ENCODE measurements at places on chromosomes 5 and 9.
A peak's percentile ranks its signal among the peaks of the same experiment; 100 is the strongest.

- DNase-seq: no peak
Measured at GRCh38 chr9:129264388-129264787, 86.3 kb upstream of the IER5L start.

- no peak for DNase-seq
Measured at GRCh38 chr5:131774652-131775367, 22.0 kb downstream of the FNIP1 start.

DNA sequence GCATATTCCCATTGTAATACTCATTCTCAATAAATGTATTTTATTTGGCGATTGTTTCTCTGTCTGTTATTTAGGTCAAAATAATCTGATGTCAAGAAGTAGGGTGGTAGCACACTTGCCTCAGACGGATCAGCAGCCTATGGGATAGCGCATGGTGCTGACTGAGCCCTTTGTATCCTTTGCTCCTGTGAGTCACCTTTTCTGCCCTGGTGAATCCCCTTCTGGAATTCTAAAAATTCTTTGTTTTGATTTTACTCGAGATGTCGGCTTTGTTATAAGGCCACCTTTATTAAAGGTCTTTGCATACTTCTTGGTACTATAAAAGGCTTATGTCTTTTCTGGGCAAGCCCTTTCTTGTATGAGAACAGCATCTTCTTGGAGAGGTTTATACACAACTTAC, 1187.8 kb downstream of the CDH9 start:
- DNase-seq: no peak

- DNase-seq: peak; percentile 21
Measured at GRCh38 chr9:88791105-88791805, 200.0 kb upstream of the S1PR3 start.

DNA sequence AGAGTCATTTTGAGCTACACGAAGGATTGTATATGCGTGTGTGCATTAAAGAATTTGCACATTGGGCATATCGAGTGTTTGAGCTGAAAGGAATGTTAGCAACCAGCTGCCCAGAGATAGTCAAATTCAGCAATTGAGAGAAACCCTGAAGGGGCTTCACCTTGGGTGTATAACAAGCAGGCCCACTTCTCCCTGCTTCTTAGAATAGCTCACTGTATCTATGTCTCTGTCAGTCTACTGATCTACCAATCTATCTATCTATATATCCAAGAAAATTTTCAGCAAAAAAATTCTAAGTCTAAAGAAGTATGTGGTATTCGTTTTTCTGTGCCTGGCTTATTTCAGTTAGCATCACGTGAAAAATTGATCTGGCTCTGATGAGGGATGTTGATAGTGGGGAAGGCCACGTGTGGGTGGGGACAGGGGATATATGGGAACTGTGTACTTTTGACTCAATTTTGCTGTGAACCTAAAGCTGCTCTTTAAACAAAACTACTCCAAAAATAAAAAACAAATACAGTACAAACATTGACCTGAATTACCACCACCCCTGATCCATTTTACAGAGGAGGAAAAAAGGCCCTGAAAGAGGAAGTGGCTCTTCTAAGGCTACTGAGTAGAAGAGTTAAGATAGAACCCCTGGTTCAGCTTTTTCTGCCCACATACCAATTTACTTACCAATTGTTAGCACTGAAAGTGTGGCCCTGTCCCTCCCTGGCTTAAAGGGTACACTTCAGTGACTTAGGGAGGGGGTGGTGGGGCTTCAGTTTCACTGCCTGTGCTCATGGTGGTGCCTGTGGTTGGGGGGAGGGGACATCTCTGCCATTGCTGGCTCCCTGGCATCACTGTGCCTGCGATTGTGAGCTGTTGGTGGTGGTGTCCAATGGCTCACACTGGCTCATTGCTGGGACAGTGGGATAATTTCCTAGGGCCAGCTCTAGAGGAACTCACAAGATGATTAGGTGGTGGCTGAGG, 141.8 kb downstream of the DOCK2 start:
- DNase-seq: no peak

GRCh38 chr9:93306579-93307091, 122.7 kb downstream of the WNK2 start:
- no peak for DNase-seq

GRCh38 chr9:118331622-118332045, 627.4 kb downstream of the TLR4 start:
- DNase-seq: no peak

GRCh38 chr5:2773327-2773726, 21.9 kb upstream of the IRX2 start:
- DNase-seq: no peak

DNA sequence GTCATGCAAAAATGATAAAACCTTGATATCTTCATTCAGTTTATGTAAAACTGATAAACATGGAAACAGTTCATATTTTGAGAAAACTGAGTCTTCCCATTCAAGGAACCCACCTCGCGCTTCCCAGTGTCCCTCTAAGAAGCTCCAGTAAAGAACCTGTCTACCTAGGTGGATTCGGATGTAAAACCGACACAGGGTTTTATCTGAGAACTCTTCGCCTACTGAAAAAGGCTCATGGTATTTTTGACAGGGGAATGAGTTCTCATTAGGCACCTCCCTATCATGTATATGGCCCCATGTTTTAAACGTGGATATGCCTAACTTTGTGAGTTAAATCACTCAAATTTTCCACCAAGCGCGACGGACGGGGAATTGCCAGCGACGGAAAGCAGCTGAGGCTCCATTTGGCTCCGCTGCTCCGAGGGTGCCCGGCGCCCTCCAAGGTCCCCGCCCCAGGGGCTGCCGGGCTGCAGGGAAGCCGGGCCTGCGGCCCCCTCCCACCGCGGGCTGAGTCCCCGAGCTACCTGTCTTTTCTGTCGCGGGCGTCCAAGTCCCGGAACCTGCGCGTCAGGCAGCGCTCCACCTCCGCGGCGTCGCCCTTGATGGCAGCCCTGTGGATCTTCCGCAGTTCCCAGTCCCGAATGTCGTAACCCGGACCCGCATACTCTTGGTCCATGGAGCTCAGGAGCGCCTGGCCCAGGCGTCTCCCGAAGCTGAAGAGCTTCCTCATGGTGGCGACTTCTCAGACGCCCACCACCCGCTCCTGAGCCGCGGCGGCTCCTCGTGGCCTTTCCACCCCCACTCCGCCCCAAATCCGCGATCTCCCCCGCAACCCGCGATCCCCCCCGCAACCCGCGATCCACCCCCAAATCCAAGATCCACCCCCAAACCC, 594 bp downstream of the ANKRD18A start:
- DNase-seq: peak; percentile 48

GRCh38 chr5:149221731-149222342, 49.8 kb upstream of the AFAP1L1 start:
- no peak for DNase-seq

DNA sequence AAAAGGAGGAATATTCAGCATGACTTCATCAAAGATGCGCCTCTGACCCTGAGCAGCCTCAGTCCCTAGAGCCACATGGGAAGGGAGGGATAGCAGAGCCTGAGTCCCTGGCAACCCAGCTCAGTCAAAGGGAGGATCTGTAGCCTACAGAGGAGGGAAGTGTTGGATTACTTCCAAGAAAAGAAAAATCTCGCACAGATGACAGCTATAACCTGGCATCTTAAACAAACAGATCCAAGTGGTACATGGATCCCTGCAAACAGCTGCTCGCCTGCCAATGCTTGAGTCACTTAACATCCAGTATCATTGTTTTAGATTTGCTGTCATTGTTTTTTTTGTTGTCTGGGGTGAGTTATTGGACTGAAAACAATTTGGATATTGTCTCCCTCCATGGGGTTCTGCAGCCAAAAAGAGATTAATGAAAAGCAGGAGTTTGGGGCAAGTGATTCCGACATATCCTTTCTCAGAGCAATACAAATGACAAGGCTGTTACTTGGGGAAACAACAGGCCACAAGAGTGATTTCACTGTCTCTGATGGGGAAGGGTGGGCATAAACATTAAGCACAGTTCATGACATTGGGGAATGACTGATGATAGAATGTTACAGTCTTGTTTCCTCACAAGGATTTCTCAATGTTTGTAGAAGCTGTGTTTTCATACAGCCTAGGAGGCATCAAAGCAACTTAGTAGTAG, 153.5 kb upstream of the KIF2A start:
- DNase-seq: no peak

DNA sequence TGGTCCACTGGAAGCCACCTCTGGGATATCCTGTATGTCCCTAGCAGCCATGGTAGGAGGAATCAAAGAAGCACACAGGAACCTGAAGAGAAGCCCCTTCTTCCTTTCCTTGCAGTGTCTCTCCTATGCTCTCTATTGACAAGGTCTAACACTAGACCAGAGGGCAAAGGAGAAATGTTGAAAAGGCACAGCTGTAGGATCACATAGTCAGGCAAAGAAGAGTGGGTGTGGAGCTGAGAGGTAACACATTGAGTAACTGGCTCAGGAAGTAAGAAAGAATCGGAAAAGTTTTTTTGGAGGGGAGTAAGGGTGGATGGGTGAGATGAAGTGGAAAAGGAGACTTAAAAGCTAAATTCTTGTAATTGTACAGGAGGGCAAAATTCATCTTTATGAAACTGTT, 100.1 kb downstream of the FOCAD start:
- DNase-seq: no peak

GRCh38 chr5:82993416-82993815, 83.8 kb downstream of the TMEM167A start:
- DNase-seq: no peak

DNA sequence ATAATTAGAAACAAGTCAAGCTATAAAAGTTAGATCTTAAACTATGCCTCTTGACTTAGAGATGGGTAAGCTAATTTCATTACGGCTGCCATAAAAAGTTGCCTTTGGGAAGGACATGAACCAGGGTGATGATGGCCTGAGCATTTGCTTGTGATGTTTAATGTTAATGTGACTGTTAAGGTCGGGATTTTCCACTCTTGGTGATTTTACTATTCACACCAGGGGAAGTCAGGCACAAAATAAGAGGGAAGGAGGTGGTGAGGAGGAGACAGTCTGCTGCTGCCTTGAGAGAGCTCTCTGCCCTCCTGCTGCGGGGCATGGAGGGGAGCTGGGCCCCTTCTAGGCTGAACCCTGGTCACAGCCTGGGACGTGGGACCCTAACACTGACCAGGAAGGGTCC, 34.4 kb downstream of the AHRR start:
- no peak for DNase-seq

GRCh38 chr5:96384353-96384752, 48.7 kb downstream of the PCSK1 start:
- no peak for DNase-seq

All from activated naive CD4-positive, alpha-beta T cell treated with anti-CD3 and anti-CD28 coated beads for 36 hours (primary cell).